ENCODE measurements at places on chromosomes 3 and 15.

DNA sequence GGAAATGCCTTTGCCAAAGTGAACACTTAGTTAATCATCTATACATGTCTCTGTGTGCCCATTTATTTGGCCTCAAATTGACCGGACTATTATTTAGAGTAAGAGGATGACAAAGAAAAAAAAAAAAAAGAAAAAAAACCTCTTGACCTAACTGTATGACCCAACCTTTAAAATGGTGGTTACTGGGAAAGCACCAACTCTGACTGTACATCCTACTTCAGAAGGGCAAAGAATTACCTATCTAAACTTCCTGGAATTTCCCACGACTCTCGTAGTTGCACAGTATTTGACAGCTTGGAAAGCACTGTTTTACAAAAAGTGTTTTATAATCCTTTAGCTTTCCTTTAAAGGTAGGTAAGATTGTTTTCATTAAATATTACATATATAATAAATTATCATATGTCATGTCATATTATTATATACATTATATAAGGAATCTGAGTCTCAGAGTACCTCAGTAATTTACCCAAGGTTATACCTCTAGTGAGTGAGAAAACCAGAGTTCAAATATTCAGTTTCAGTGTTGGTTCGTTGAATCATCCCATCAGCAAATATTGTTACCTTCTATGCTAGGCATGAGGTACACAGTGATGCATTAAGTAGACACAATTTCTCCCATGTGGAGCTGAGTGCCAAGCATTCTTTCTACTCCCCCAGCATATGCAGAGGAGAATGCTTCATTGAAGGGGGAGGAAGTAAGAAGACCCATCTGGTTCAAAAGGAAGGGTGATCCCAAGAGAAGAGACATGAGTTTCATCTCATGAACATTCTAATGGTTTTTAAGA is 5.0 kb downstream of the BCL2A1 start:
- DNase-seq: no peak

DNA sequence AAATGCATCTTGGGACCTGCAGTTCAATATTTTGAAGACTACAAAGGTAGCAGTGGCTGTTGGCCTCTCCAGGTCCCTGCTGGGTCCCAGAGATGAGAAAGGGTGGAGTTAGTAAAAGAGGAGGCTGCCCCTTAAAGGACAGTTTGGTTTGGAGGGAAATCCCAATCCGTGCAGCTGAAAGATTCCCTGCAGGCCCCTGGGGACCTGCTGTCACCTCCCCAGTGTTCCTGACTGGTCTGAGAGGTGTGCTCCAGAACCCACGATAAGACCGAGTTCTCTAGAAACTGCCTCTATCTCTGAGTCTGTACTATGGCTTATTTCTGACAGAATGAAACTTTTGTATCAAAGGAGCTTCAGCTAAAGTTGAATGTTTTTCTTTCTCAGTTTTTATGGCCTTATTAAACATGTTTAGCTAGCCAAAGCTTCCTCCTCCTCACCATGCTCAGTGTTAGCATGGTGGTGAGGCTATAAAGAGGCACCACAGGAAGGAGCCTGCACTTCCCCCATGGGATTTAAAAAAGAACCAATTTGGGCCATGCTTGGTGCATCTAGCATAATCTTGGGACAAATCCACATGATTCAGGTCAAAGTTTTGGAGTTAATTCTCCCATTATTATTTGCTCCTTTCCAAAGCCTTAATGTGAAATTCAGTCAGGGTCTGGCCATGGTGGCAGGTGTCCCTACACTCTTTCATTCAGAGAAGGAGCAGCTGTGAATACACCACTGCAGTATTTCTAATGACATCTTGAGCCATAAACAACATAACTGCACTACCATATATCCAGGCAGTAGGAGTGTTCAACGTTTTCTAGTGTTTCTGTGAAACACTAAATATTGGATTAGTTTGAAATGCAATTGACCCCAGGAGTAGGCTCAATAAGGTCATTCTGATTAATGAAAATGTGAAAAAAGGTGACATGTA is 74.4 kb downstream of the ATP1B3 start:
- DNase-seq: no peak

GRCh38 chr3:65343736-65344135 is 655.9 kb upstream of the ADAMTS9 start:
- no peak for DNase-seq

- DNase-seq: no peak
These were observed 18.3 kb upstream of the ATP8B4 start for GRCh38 chr15:50137330-50137761.

DNA sequence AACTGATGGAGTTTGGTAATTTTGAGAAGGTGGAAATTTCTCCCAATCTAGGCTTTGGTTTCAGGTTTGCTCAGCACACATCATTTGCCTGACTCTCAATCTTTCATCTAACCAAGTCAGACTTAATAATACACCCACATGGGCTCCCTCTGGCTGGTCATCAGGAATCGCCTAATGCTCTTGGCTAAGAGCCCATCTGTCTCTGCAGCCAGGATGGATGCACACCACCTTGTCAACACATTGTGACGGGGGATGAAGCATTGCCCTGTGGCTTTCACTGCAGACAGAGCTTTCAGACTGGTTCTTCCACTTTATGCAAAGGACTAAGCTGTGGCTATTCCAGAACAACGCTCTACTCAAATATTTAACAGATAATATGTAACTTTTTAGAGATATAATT is 3.0 kb upstream of the HDGFL3 start:
- DNase-seq: no peak
